KBM-7 (cell line): ENCODE measurements at places on chromosomes 16 and 17.
A peak's percentile ranks its signal among the peaks of the same experiment; 100 is the strongest.

DNA sequence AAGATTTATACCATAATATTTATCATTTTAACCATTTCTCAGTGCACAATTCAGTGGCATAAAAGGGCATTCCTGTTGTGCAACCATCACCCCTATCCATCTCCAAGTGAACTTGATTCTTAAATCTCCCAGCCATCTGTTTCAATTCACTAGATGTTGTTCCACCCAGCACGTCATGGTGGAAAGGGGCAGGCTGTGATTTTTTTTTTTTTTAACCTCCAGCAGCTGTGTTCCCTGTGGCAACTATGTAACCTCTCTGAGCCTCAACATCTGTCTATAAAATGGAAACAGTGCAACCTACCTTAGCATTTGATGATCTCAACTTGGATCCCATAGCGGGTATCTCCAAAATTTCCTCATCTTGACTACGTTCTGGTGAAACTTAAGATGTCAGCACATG lies 604.5 kb downstream of the WWOX start:
- no peak for DNase-seq

DNA sequence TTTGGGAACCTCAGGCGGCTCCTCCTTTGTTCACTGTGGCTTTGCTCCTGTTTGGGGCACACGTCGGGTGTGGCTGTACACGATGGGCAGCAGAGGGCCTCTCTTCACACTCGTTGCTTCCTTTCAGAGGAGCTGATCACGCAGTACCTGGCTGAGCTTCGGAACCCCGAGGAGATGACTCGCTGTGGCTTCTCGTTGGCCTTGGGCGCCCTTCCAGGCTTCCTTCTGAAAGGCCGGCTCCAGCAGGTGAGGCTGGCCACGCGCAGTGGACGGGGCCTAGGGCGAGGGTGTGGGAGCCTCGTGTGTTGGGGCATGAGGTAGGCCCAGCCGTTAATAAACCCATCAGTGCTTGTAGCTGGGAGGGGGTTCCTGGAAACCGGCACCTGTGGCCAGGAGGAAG lies 85.0 kb upstream of the ZNF750 start:
- no peak for DNase-seq

- DNase-seq, result no peak
Observed at GRCh38 chr16:50879873-50880695, 138.2 kb downstream of the CYLD start.

DNA sequence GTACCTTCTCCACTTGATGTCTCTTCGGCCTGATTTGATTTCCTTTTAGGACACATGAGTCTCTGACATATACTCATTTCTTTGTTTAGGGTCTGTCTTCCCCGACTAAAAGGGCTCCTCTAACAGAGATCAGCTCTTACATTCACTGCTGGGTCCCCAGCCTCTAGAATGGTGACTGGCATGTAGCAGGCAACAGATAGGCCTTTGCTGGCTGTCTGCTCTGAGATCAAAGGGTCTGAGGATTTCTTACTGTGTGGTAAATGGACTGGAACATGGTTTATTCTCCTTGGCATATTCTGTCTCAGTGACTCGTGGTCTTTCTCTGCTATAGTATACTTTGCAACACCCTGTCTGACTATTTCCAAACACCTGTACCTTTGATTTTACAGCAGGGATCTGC lies 16.7 kb downstream of the DNAAF1 start:
- DNase-seq, result no peak

- no peak for DNase-seq
Observed at GRCh38 chr16:23712976-23713375, at the start of gene ERN2. ERN2 (minus strand) TSS chr16:23713222; CDS start chr16:23713187, 35 bp downstream.

GRCh38 chr17:30396612-30397011 lies 17.9 kb downstream of the CPD start:
- no peak for DNase-seq

DNA sequence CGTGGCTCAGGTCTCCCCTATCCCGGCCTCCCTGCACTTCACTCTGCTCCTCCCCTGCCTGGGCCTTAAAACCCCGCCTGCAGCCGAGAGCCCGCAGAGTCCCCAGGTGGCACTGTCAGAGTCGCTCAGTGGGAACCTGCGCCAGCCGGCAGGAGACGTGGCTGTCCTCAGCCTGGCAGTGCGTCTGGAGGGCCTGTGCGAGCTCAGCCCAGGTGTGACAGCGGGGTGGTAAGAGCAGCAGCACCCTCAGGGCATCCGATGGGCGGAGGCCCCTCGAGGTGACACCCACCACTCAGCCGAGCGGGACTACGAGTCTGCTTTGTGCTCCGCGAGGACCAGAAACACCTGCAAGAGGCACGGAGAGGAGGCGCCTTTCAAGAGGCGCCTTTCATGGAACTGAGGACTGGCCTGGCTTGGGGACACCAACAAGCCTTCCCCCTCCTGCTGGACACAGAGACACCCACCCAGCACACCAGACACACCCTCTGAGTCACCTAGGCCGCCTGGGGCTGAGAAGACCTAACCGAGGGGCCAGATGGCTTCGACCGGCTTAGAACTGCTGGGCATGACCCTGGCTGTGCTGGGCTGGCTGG lies at the start of gene CLDN9:
Gene CLDN9 (plus strand): TSS at position 96 of the 593 bp plus-strand sequence. CDS start 440 bp downstream, at position 536.
- no peak for DNase-seq

- DNase-seq, result no peak
Observed at GRCh38 chr17:27456681-27457359, 572 bp downstream of the KSR1 start.

DNA sequence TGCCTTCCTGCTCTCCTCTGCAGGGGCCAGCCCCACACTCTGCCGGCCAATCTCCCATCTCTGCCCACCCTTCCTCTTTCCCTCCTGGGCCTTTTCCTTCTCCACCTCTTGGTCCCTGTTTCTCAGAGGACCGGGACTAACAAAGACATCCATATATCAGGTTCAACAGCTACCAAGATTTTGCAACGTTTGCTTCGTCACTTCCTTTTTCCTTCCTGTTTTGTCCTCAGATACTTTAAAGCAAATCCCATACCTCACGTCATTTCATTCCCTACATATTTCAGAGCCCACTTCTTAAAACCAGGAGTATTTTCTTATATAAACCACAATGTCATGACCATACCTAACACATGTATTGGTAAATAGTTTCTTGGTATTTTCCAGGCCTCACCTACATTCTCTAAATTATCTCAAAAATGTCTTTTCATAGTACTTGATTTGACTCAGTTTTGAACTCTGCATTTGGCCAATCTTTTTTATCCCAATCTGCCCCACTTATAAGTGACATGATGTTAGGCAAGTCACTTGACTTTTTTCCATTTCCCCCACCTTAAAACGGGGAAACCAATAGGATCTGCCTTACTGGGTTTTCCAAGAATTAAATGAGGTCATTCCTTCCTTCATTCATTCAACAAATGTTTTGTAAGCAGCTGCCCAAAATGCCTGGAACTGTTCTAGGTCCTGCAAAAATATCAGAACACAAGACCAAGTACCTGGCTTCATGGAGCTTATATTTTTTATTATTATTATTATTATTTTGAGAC lies 7.2 kb upstream of the USP10 start:
- peak; percentile 80 for DNase-seq

- DNase-seq, result no peak
Observed at GRCh38 chr17:82670661-82671450, 22.6 kb upstream of the WDR45B start.

- DNase-seq, result peak; percentile 32
Observed at GRCh38 chr17:33142705-33143299, 150.3 kb downstream of the ASIC2 start.

GRCh38 chr17:8904201-8904600 lies 36.7 kb upstream of the PIK3R6 start:
- no peak for DNase-seq

GRCh38 chr17:68834328-68834836 lies 120.8 kb downstream of the ABCA8 start:
- DNase-seq, result no peak

DNA sequence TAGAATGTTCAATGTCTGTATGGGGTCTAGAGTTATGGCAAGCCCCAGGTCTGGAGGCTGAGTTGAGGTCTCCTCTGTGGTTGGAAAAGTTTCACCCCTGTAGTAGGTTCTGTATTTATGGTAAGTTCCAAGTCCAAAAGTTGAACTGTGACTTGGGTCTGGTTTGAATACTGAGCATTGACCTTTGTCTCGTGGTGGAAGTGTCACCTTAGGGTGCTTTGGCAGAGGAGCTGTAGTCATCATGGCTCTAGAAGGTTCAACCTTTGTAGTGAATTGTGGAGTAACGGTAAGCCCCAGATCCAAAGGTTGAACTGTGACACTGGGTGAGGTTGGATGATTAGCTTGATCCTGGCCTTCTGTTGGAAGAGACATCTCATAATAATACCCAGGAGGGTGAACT lies 17.6 kb downstream of the RDM1 start:
- DNase-seq, result no peak

- DNase-seq, result no peak
Observed at GRCh38 chr17:21425736-21426135, 49.6 kb downstream of the KCNJ12 start.
